ENCODE measurements at places on chromosomes 2 and 18. TPM values are rescaled to one million over a fixed set of nuclear protein-coding genes. Genes with fewer than 3 reads are reported as not detected.

ANKRD30B gene
- total RNA-seq, result not detected

SLC30A3 gene
- total RNA-seq, result not detected

BMP10 gene
- not detected for total RNA-seq

STAT4 gene
- 1.1 TPM for total RNA-seq

KCNG2 gene
- total RNA-seq, result 0.56 TPM

SOX11 gene
- 39.4 TPM for total RNA-seq

MAP2 gene
- 2.1 TPM for total RNA-seq

DNA sequence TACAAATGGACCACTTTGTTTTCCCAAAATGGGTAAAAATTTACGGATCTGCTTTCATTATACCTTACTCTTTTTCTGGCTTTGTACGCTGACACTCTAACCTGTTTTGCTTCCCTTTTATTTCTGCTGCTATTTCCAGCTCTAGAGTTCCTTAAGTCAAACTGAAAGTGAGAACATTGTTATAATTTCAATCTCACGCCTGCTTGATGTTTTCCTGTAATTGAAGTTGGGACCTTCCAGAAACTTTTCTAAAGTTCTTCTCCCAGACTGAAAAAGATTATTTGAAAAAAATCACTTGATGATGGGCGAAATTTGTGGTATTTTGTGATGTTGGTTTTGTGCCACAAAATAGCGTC lies 1.8 kb downstream of the GLS start:
- H3K27ac ChIP-seq, result peak overlapping the region; percentile 99
- H3K36me3 ChIP-seq, result peaks cover 13% of the 10 kb centered on the region
- DNase-seq, result no peak
- H3K4me3 ChIP-seq, result peak overlapping the region; percentile 96

DNA sequence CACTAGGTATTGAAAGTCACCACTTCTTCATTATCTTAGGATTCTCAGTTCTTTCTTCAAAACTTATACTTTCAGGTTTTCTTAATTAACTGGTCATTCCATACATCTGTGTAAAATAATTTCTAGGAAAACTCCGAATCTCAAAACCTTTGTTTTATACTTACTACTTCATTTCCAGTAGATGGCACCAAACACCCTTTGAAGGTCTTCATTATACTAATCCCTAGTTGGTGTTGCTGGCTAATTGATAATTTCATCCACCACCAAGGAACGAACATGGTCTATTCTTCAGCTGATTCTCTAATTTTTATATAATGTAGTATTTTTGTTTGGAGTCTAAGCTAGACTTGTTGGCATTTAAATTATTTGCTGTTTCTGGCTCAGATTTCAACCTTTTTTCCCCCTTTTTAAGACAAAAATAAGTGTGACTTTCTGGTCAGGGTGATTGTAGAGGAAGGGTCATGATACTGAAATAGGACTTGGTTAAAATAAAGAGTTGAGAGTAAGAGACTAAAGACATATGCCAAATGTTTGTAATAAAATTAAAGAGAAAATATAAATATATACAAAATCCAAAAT lies 2.8 kb upstream of the MXD1 start:
- H3K36me3 ChIP-seq, result peaks cover 6% of the 10 kb centered on the region
- no peaks in the 10 kb centered on the region for H3K4me1 ChIP-seq
- no peak for DNase-seq
- H3K27ac ChIP-seq, result no peak overlapping the region
- H3K4me3 ChIP-seq, result no peak overlapping the region

DNA sequence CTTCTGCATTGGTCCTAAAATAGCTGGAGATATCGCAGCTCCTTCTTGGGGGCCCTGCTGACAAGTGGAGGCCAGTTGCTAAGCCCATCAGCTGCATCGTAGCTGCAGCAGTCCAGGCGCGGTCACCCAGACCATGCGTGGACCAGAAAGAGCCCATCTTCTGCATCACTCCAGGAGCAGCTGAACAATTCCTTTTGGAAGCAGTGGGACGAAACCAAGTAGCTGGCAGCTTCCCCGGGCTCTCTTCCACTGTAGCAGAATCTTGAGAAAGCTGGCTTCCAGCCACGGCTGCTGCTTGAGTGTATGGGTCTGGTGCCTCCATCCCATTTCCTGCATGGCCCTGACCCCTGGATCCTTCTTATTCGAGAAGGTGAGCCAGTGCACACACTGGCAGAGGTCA lies 22.2 kb upstream of the CAB39 start:
- no peak for DNase-seq
- H3K4me1 ChIP-seq, result no peaks in the 10 kb centered on the region
- no peaks in the 10 kb centered on the region for H3K27me3 ChIP-seq

DNA sequence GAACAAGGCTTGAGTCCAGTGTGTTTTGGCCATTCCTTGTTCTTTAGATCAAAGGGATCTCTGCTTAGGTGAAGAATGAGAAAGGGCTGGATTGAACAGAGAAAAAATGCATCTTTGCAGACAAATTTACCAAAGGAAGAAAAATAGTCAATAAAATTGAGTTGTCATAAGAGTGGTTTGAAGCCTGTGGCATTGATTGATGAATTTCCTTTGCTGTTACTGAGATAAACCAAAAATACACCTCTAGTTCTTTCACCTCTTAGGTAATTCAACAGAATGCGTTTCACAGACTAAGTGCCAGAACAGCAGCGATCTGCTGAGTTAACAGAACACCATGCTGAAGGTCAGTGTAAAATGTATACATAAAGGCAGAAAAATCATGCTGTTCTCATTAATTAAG lies 96.8 kb downstream of the SPHKAP start:
- peaks cover 7% of the 10 kb centered on the region for H3K27me3 ChIP-seq
- H3K36me3 ChIP-seq, result peaks cover 6% of the 10 kb centered on the region
- no peak for DNase-seq
- H3K27ac ChIP-seq, result no peak overlapping the region
- H3K4me3 ChIP-seq, result no peak overlapping the region

- no peaks in the 10 kb centered on the region for H3K36me3 ChIP-seq
- H3K4me1 ChIP-seq, result no peaks in the 10 kb centered on the region
- peaks cover 1% of the 10 kb centered on the region for H3K27me3 ChIP-seq
- DNase-seq, result no peak
Observed at GRCh38 chr18:5604778-5605177, 61.0 kb upstream of the EPB41L3 start.

DNA sequence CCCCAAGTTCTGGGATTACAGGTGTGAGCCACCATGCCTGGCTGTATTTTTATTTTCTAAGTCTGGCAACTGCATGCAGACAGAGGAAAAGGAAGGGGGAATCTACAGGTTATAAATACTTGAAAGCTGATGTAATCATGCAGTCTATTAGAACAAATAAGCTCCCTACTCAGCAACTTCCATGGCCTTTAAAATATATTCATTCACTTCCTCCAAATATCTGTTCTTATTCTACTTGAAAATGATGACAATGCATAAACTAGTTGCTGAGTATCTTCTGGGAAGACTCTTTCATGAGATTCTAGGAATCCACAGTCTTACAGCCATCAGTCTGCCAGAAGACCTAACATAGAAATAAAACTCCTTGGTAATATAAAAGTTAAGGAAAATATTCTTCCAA lies 66.9 kb upstream of the NCKAP5 start:
- peaks cover 2% of the 10 kb centered on the region for H3K4me1 ChIP-seq
- H3K36me3 ChIP-seq, result no peaks in the 10 kb centered on the region
- no peak for DNase-seq
- H3K27me3 ChIP-seq, result no peaks in the 10 kb centered on the region

DNA sequence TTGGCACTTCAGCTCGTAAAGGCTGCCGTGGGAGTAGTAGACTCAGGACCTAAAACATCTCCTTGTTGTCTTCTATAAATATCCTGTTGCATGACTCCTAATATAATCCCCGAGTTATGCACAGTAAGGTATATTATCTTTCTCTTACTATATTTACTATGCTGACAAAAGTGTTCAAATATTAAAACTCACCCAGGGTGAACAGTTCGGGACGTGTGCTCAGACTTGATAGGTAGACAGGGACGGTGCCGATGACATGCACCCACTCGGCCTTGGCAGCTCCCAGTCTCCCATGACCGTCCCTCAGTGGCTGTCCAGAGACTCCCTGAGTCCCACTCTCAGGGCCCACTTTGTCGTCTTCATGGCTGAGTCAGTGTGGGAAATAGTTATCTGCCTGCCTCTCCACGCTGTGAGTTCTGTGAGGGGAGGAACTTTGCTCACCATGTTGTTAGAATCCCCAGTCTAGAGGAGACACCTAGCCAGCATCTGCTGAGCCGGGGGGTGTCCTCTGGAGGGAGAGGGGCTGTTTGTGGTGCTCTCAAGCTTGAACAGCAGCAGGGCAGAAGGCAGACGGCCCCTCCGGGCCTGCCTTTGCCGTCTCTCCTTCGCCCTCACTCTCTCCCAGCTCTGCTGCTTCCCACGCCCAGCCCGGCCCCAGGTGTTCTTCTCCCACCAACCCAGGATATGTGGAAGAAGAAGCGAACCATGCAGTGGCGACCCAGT lies 75.0 kb downstream of the DGKD start:
- no peaks in the 10 kb centered on the region for H3K36me3 ChIP-seq
- DNase-seq, result no peak
- peaks cover 1% of the 10 kb centered on the region for H3K27me3 ChIP-seq
- H3K27ac ChIP-seq, result no peak overlapping the region
- no peak overlapping the region for H3K4me3 ChIP-seq
- no peaks in the 10 kb centered on the region for H3K4me1 ChIP-seq

DNA sequence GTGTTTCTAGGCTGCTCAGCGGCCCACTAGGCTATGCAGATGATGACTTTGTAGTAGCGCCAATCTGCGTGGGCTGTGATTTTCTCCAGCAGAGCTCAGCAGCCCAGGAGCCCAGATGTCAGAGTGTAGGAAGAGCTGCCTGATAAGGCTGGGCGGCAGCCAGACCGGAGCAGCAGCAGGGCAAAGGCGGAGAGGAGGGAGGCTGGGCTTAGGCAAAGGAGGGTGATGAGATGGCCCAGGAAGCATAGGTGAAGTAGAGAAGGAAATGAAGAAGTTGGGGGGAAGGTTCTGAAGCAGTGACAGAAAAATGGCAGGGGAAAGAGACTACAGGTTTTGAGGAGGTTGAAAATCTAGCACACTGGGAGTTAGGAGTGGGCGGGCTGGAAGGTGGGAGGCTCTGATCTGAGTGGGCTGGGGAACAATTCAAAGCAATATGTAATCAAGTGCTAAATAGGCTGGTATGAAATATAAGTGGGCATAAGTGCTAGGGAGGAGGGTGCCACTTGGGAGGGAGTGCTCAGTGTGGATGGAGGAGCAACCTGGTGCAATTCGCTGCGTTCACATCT lies 50.6 kb upstream of the STPG4 start:
- no peak overlapping the region for H3K4me3 ChIP-seq
- no peak for DNase-seq
- peaks cover 24% of the 10 kb centered on the region for H3K4me1 ChIP-seq
- peaks cover 4% of the 10 kb centered on the region for H3K27me3 ChIP-seq
- no peak overlapping the region for H3K27ac ChIP-seq

DNA sequence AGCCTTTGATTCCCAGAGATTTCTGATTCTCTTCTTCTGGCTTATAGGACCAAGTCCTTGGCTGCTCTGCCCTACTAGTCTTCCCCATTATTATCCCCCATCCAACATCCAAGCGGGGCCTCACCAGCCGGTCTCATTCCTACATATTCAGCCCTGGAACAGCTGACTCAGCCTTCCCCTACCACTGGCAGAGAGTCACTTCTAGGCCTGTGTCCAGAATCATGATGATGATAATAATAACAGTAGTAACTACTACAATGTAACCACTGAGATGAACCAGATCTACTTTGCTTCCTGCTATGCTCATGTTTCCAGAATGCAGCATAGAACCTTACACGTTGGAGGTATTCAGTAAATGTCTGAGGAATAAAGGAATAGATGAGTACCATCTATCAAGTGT lies 295.2 kb downstream of the SRBD1 start:
- no peak for DNase-seq
- H3K27me3 ChIP-seq, result peaks cover 2% of the 10 kb centered on the region
- H3K4me3 ChIP-seq, result no peak overlapping the region
- H3K36me3 ChIP-seq, result no peaks in the 10 kb centered on the region
- H3K4me1 ChIP-seq, result peaks cover 5% of the 10 kb centered on the region

GRCh38 chr2:10035053-10035422 lies 8.3 kb upstream of the KLF11 start:
- H3K27ac ChIP-seq, result no peak overlapping the region
- DNase-seq, result no peak
- no peak overlapping the region for H3K4me3 ChIP-seq
- peaks cover 13% of the 10 kb centered on the region for H3K27me3 ChIP-seq
- H3K36me3 ChIP-seq, result no peaks in the 10 kb centered on the region

- H3K27ac ChIP-seq, result peak overlapping the region; percentile 36
- H3K4me3 ChIP-seq, result no peak overlapping the region
- peaks cover 47% of the 10 kb centered on the region for H3K4me1 ChIP-seq
- no peak for DNase-seq
- H3K36me3 ChIP-seq, result peaks cover 8% of the 10 kb centered on the region
- no peaks in the 10 kb centered on the region for H3K27me3 ChIP-seq
Observed at GRCh38 chr18:55484773-55485172, 103.2 kb downstream of the TCF4 start.

DNA sequence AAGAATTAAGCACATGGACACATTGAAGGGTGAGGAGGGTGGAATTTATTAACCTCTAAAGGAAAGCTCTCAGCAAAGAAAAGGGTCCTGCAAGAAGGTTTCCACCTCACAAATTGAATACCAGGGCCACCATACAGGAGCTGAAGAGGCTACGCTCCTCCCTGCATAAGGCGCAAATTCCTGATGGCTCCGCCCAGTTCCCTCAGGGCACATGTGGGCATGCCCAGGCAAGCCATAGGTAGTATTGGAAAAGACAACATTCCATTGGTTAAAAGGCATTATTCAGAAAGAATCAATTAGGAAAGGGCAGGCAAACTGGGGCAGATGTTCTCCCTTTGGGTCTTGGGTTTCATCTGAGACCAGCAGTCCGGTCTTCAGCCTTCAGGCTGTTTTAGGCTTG lies 161.2 kb downstream of the PTPRM start:
- no peak overlapping the region for H3K4me3 ChIP-seq
- H3K36me3 ChIP-seq, result peaks cover 2% of the 10 kb centered on the region
- peaks cover 12% of the 10 kb centered on the region for H3K4me1 ChIP-seq
- no peak for DNase-seq

GRCh38 chr2:35963357-35963756 lies 392.2 kb upstream of the CRIM1 start:
- H3K36me3 ChIP-seq, result peaks cover 12% of the 10 kb centered on the region
- H3K27me3 ChIP-seq, result no peaks in the 10 kb centered on the region
- no peak for DNase-seq
- no peak overlapping the region for H3K4me3 ChIP-seq
- H3K27ac ChIP-seq, result peak overlapping the region; percentile 84

DNA sequence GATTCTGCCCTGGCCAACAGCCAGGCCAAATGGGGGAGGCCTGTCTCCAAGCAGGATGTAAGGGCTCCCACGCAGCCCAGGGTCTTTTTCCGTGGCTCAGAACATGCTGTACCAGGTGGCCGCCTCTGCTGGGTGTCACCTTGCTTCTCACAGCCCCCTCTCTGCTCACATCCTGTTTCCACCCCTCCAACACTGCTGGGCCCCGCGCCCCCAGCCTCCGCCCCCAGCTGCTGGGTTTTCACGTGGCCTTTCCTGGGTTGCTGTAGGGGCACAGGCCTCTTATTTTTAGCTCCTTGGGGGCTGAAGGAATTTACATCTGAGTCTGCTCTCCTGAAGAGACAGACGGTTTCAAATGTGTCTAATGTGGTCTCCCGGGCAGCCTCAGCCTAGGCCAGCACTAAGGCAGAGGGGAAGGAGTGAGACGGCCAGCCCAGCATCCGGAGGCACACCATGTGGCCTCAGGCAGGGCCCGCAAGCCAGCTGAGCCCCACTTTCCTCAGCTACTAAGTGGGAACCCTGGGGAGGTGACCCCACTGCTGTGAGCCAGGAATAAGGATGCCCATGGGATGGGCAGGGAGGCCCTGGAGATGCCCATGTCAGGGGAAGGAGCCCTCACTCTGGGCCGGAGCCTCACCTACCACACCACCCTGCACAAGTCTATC lies 18.7 kb upstream of the DUSP2 start:
- H3K4me3 ChIP-seq, result no peak overlapping the region
- DNase-seq, result no peak
- no peak overlapping the region for H3K27ac ChIP-seq

- H3K36me3 ChIP-seq, result no peaks in the 10 kb centered on the region
- peaks cover 2% of the 10 kb centered on the region for H3K27me3 ChIP-seq
- no peak overlapping the region for H3K4me3 ChIP-seq
- DNase-seq, result no peak
Observed at GRCh38 chr2:113685471-113685870, 58.4 kb downstream of the RABL2A start.
